GM06990 (cell line): ENCODE measurements at places on chromosomes 5 and 9.

- DNase-seq: no peak
Observed at GRCh38 chr9:83401328-83401900, 136.8 kb downstream of the FRMD3 start.

DNA sequence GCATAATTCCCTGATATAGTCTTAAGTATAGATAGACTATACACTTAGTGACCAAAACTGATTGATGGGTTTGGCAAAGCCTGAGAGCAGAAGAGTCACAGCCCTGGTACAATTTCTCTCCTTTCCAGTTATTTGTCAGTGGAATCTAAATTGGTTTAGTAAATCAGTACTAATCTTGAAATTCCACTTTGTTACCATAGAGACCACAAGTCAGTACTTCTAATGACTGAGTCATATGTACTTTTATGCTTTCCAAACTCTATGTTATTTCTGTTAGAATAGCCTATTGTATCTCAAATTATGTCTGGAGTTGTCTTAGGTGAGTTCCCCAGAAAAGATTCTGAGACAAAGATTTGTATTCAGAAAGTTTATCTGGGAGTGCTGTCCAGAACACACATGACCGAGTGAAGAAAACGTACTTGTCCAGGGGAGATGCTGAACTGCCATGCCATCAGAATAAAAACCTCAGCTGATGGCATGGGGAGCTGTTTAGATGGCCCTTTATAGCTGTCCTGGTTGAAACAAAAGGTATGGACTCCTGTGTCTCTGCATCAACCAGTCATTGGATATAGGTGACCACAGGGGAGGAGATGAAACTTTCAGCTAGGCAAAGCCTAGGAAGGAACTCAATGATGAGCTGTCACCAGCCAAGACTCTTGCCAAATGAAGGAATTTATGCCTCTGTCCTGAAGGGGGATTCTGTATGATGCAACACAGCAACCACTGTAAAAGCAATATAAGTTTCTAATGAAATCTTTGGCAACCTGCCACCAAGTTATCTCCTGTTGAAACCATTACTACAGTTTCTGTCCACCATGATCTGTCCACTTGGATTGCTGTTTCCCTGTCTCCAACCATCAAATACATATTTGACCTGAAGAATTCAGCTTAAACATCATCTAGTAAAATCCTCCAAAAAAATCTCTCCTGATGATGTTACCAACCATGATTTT is 18.0 kb upstream of the SMC2 start:
- DNase-seq: no peak

DNA sequence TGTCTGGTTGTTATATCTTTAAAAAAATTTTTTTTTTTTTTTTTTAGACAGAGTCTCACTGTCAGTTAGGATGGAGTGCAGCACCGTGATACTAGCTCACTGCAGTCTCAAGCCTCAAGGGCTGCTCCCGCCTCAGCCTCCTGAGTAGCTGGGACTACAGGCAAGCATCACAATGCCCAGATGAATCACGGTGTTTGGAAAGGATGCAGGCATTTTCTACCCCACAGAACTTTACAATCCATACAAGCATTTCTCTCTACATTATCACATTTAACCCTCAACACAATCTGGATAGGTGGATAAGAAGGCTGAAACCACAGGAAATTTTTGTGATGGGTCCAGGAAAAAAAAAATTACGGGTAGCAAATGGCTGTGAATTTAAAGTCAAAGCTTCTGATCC is 5.8 kb upstream of the PCA3 start:
- DNase-seq: no peak

GRCh38 chr5:112379542-112380325 is 39.3 kb downstream of the EPB41L4A start:
- DNase-seq: no peak

GRCh38 chr9:108331596-108331995 is 524.2 kb downstream of the ACTL7B start:
- no peak for DNase-seq

DNA sequence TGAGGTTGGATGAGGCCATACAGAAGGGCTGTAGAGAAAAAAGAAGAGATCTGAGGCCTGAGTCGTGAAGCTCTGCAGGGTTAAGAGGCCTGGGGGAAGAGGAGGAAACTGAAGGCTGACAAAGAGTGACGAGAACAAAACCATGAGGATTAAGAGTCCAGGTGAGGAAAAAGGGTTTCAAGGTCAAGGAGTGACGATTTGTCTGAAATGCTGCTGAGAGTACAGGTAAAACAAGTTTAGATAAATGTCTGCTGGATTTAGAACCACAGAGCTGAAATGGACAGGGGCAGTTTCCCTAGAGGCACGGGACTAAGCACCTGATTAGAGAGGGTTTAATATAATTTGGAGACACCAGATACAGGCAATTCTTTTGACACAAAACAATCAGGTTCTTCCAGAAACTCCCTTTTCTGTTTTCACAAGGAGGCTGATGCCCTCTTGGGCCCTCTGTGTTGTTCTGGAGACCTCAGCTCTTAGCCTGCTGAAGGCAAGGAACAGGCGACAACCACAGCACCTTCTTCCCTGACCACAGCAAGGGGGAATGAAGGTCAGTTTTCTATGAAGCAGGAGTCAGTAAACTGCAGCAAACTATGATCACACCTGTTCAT is 14.6 kb upstream of the GCNT1 start:
- no peak for DNase-seq

DNA sequence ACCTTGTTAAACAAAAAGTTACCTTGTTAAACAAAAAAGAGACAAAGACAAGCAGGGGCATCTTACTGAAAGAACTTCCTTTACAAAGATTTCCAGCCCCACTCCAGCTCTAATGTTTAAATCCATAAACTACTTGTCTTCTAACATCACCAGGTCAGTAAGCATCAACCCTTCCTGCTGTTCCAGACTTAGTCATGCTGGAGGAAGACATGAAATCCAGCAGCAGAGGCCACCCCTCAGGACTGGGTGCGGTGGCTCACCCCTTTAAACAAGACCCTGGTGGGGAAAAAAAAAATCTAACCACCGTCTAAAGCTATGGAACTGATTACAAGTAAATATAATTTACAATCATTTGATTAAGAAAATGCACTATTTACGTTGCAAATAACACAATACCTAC is 9.1 kb downstream of the PDCL start:
- no peak for DNase-seq

DNA sequence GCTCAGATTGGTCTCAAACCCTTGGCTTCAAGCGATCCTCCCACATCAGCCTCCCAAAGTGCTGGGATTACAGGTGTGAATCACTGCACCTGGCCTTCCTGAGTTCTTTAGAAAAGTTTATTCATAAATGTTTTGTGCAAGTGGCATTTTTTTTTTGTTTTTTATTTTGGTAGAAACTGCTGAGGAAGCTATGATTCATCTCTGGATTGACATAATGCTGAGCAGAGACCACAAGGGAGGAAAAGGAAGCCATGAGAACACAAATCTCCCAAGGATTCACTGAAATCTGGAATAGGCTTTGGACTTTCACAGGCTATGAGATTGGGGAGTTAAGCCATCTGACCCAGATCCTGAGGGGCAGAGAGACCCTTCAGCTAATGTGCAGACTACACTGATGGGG is 3.4 kb upstream of the SLC46A2 start:
- DNase-seq: no peak

DNA sequence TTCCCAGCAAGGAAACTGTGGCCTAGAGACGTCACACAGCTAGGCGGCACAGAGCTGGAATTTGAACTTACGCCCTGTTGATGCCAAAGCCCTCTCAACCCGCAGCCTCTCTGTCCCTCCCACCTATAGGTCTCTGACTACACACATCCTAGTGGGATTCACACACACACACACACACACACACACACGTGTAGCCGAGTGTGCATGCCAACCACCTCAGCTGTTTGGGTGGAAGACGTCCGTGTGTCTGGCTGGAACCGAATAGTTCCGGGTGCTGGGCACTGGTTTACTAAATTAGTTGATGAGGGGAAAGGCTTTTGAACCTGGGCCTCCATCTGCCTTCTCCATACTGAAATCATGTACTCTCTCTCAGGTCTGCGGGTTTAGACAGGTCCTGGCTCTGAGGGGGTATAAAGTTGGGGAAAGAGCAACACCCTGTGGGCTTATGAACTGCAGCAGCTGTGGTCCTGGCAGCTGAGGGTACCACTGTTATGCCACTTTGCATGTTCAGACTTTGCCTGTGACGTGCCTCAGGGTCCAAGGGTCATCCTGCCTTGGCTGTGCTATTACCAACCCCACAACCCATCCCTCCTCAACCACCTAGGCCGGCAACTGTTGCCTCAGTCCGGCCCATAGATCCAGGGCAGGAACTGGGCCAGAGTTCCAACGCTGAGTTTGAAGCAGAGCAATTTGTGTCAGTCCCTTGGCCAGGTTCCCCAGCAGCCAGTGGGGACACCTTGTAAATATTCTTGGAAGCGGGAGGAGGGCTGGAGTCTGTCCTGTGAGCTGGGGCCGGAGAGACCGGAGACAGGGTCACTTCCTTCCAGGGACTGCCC is 50.5 kb downstream of the PSD2 start:
- no peak for DNase-seq

DNA sequence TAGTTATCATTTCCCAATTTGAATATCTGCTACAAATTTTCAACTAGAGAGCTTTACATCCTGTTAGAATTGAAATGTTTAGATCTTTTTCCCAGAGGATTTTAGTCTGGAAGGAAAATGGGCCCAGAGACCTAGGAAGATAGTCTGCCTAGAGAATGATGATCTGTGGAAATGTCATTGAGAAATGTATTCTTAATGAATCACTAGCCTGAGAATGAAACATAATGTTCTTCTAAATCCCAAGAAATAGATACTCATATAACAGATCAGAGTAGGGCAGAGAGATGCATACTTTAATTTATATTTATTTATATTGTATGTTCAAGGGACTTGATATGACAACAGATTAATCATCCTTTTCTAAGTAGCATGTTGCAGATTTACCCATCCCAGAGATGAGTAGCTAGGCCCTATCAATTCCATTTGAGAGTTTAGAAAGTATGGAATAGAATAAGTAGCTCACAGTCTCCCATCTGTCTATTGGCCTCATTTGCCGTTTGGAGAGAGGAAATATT is 25.1 kb upstream of the SLC44A1 start:
- no peak for DNase-seq

DNA sequence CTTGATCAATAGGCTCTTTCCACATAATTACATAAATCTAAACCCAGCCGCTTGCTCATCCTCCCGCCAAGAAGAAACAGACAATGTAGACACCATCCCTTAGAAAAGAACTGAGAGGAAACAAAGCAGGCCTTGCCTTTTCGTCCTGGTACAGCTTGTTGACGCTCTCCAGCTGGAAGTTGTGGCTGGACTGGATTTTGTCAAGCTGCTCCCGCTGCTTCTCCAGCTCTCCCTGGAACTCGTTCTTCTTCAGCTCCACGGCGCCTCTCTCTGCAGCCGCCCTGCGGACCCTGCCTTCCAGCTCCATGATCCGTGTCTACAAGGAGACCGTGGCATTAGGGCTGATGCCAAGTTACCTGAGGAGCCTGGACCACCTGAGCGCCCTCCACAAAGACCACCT is 22.1 kb downstream of the GOLM1 start:
- no peak for DNase-seq

DNA sequence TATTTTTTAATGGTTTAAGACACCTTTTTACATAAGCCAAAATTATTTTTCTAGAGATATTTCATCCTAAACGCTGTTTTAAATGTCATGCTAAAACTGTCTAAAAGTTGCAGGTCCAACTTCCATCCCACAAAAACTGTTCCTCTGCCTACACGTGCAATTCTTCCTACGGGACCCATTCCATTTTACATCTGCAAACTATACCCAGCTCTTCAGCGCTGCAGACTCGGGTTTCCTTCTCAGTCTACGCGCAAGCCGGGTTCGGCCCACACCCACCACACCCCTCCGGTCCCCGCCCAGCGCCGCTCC is 8.7 kb downstream of the RANBP6 start:
- DNase-seq: no peak

GRCh38 chr9:76891874-76892273 is 14.0 kb downstream of the PRUNE2 start:
- peak; percentile 35 for DNase-seq

- DNase-seq: no peak
Observed at GRCh38 chr9:113465599-113466140, 2.1 kb downstream of the RGS3 start.

- no peak for DNase-seq
Observed at GRCh38 chr9:77215874-77216273, 38.5 kb downstream of the VPS13A start.

GRCh38 chr5:54234304-54234933 is 76.0 kb downstream of the ARL15 start:
- DNase-seq: no peak

DNA sequence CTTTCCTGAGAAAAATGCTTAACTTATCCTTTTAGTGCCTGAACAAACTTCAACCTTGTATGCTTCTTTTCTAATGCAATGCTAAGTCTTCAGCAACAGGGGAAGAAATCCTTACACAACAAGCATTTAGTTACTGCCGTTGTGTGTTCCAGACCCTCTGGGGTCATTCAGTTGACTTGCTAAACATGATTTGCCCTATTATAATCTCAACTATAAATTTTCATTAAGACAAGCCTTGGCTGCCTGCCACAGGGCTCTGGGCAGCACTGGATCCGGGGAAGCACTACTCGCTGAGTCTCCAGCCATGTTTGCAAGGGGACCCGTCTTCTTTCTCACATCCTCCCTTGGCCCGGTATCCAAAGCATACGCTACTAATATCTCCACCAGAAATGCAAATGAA is 58.1 kb downstream of the PTCH1 start:
- DNase-seq: no peak

DNA sequence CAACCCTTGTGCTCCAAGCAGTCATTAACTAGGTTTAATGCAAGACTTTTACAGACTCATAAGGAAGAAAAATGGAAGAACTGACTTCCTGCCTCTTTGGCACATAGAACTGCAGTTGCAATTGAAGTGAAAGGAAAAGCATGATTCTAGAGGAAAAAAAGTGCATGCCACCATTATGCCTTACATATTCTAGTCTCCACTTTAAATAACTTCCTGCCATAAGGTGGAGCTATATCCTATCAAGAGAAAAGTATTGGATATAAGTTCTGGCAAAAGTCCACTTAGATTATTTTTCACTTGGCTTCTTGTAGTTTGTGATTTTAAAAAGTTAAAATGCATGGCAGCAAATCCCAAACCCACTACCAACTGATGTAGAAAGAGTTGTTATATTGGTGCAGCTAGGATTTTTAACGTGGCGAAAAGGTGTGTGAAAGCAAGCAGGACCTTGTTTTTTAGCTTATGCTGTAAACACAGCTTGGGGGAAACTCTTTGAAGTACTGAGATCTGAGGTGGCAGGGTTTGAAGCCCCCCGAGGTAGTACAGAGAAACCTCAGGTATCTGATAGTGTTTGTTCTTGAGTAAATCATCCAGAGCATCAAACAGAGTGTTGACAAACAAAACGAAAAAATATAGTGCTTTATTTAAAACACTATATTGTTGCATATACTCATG is 117.9 kb downstream of the ANXA1 start:
- no peak for DNase-seq

DNA sequence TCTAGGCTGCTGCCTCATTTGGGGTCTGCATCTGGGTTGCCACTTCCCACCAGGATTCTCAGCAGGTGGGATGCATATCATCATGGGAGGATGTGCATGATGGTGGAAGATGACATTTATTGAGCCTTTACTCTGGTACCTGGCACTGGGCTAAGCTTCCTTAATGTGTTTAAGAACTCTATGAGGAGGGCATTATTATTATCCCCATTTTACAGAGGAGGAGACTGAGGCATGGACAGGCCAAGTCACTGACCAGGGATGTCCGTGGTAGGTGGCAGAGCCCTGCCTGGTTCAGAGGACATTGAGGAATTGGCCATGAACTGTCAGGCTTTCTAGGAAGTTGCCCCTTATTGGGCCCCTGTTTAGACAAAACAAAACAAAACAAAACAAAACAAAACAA is 31.1 kb upstream of the TIFAB start:
- no peak for DNase-seq

- no peak for DNase-seq
Observed at GRCh38 chr5:111697881-111698757, 58.9 kb downstream of the NREP start.

GRCh38 chr9:7892975-7893374 is 93.4 kb upstream of the DMAC1 start:
- DNase-seq: no peak
